ENCODE measurements at places on chromosomes 4 and X.

DNA sequence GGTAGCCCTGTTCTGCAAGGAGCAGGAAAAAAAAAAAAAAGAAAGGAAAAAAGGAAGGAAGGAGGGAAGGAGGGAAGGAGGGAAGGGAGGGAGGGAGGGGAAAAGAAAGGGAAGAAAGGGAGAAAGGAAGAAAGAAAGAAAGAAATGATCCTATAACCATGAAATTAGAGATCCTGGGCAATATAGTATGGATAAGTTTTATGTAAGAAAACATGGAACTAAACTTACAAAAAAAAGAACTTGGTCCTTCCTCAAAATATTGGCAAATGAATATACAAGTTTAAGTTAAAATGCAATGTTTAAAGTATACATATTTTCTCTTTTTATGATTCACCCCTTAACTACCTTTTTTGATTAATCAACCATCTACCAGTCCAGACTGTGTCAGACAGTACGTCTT, 18.9 kb downstream of the BBS7 start:
- DNase-seq: no peak

DNA sequence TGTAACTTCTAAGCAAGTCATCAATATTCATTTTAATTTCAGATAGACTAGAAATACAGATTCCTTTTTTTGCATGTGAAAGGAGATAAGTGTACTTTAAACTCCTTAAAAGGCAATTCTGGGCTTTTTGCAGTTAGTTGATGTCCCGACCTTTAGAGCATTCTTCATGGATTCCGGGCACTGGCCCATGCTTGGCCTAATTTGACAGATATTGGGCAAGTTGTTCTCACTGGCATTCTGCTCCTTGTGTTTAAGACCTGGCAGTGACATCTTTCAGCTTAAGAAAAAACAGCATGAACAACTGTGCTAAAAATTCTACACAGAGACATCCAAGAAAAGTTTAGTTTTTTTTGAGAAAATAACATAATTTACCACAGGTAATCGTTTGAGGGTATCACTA, 1037.2 kb downstream of the PCDH18 start:
- no peak for DNase-seq

- no peak for DNase-seq
Observed at GRCh38 chr4:76208005-76208765, 5.4 kb downstream of the SCARB2 start.

- DNase-seq: no peak
Observed at GRCh38 chrX:139360356-139360755, 170.2 kb upstream of the F9 start.

DNA sequence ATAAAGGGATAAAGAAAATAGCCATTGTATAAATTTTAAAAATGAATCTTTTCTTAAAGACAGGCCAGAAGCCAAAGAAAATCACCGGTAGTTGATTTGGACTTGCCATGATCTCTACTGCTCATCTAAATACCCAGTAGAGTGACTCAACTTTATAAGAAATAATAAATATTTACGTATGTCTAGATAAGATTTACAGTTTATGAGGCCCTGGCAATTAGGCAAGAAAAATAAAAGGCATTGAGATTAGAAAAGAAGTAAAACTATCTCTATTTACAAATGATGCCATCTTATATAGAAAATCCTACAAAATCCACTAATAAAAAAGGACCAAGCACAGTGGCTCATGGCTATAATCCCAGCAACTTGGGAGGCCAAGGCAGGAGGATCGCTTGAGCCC, 765.5 kb upstream of the HTR2C start:
- DNase-seq: no peak

DNA sequence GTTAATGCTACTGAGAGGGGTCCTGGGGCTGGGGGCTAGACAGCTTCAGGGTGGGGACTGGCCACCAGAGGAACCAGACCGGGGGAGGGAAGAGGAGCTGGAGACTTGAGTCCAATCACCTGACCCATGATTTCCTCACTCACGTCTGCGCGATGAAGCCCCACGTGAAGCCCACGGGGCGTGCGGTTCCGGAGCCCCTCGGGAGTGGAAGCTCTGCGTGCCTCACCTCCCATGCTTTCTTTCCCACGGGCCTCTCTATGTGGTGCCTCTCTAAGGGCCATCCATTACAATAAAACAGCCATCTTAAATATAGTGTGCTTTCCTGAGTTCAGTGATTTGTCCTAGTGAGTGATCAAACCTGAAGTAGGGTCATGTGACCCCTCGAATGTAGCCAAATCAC, 119.9 kb downstream of the ENPP6 start:
- DNase-seq: no peak

DNA sequence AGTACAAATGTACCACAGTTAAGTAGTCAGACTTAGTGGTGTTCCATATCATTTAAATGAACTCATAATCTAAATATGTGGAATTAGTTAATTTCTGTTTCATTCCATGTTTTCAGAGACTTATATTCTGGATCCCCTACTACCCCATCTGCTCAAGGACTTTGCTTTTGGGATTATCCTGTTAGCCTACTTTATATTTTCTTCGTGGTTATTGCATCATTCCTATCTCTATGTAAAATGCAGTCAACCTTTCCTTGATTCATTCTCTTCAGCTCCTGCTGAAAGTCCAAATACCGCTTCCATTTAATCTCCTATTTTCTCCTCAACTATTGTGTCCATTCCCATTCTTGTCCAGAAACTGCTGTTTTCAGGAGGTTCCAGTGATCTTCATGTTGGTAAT, 25.1 kb downstream of the SLC30A9 start:
- DNase-seq: no peak

GRCh38 chrX:120504569-120504968, 35.5 kb upstream of the LAMP2 start:
- no peak for DNase-seq

DNA sequence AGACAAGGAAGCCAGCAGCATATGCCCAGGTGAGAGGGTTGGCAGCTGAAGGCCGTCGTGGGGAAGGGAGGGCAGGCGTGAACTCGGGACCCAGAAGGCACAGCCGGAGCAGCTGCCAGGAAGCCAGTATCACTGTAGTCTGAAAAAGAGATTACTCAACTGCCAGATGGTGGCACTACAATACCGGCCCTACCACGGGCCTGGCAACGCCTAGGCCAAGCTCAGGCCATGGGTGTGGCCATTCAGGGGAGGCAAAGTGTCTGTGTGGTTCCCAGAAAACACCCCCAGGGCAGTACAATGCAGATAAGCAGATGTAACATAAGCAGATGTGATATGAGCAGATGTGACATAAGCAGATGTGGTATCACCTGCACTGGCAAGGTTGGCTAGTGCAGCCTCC, 236.0 kb downstream of the AFAP1 start:
- no peak for DNase-seq

GRCh38 chrX:14363728-14364127, 165.6 kb upstream of the GLRA2 start:
- DNase-seq: no peak

GRCh38 chr4:76622717-76623116, 187.7 kb downstream of the SHROOM3 start:
- no peak for DNase-seq

DNA sequence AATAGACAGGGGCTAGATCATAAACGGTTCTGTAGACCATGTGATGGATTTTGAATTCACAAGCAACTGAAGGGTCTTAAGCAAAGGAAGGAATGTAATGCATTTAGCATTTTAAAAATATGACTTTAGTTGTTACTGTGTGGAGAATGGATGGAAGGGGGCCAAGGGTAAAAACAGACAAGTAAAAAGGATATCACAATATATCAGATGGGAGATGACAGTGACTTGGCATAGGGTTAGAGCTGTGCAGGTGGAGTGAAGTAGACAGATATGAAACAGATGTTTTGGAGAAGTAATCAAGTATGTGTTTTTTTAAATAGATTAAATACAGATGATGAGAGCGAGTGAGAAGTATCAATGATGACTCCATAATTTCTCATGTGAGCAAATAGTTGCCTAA, 1116.0 kb upstream of the TENM3 start:
- DNase-seq: no peak

GRCh38 chr4:3287271-3287971, 5.4 kb upstream of the RGS12 start:
- no peak for DNase-seq

DNA sequence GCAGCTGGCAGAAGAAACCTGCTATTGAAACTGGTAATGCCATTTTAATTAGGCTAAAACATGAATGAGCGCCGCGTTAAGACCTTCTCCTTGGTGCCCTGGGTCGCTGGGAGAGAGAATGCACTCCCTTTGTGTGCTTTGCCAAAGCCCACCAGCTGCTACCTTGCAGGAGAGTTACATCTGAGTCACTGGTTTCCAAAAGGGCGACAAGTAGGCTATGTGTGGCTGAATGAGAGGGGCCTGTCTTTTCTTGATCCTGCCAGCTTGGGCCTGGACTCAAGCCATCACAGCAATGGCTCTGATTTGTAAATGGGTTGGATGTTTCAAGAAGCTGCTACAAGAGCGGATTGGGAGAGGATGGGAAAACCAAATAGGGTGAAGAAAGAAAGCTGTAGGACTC, 81.5 kb downstream of the NHS start:
- DNase-seq: no peak

DNA sequence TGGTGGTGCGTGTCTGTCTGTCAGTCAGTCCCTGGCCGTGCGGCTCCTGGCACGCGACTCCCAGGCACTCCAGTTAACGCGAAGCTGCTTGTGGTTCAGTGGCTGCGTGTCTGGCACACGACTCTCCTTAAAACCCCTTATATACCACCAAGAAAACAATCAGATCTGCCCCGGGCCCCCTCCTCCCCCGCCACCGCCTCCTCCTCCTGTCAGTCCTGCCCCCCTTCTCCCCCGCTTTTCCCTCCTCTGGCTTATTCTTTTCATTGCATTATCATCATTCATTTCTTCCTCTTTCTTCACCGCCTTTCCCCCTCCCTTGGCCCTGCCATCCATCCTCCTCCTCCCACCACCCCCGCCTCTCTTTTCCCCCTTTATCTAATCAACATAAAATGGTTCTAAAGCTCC, at the start of gene NEUROG2:
TSS of gene NEUROG2 (minus strand) at position 115 of the 405 bp plus-strand sequence. CDS start 705 bp downstream, outside the sequence.
- no peak for DNase-seq

DNA sequence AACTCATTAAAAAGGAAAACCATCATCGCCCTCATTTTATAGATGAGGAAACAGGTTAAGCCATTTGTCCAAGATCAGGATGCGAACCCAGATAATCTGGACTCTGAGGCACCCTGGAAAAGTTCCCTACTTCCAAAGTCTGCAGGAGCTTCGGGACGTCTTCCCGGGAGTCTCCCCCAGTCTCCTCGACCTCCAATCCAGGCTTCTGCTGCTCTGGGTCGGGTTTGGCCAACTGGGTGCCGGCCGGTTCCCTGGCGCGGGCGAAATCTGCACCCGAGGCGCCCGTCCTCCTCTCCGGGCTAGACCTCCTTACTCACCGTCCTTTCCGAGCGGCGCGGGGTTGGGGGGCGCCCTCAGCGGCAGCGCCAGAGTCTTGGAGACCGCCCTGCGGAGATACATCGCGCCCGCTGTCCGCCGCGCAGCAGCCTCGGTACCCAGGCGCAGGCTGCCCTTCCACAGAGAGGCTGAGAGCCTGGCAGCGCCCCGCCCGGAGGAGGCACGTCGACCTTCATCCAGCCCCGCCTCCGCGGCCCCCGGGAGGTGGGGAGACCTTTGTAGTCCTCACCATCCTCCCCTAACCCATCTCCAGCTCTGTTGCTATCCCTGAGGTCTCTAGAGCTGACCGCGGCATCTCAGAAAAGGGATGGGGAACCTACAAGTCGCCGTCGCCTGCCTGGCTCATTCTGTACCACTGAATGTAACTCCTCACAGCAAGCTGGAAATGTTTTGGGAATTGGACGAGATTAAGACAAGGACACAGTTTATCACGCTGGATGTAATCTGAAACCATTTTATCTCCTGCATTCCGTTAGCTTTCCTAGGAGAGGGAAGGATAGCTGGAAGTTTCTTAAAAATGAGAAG, at the start of gene MGARP:
TSS of gene MGARP (minus strand) at position 466 of the 861 bp plus-strand sequence. CDS start at position 399, 67 bp downstream.
- DNase-seq: no peak

DNA sequence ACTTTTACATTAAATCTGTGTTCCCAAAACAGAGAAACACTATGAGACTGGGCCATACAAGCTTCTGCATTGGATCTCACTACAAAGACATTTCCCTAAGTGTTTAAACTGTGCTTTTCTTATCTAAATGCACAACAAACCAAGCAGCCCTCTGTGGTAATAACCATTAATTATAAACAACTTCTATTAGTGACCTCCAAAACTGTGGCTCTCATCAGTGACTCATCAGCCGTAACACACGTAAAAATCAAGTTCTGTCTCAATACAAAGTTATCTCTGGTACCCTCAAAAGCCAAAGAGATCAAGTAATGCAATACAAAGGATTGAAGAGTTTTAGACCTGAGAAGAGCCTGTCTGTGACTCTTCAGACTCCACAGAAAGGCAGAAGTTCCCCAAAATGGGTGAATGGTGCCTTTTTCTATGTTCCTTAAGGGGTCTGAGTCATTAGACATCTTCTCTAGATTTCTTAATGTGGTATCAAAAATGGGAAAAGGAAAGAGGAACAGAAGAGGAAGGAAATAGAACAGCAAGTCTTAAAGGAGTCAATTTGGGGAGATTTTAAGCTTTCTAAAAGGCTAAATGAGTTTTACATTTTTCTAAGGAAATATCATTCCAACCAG, 189.8 kb upstream of the PPP1R2C start:
- no peak for DNase-seq

DNA sequence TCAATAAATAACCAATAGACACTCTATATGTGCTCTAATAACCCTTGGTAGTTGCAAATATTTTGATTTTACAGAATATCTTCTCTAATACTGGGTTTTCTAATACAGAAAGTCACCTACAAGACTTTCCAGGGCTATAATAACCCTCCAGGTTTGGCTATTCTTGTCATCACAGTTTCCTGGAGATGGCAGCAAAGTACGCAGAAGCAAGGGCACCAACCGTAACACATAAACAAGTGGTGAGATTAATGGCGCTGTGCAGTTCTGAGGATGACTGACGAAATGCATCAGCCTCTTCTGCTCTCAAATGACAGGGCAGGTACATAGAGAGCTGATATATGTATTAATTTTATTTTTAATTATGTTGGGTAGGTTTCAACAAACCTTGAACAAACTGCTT, 122.4 kb downstream of the C4orf33 start:
- no peak for DNase-seq

- no peak for DNase-seq
Observed at GRCh38 chrX:107654566-107654871, 26.2 kb downstream of the PRPS1 start.

- DNase-seq: no peak
Observed at GRCh38 chr4:82780170-82780751, 18.3 kb downstream of the SCD5 start.

DNA sequence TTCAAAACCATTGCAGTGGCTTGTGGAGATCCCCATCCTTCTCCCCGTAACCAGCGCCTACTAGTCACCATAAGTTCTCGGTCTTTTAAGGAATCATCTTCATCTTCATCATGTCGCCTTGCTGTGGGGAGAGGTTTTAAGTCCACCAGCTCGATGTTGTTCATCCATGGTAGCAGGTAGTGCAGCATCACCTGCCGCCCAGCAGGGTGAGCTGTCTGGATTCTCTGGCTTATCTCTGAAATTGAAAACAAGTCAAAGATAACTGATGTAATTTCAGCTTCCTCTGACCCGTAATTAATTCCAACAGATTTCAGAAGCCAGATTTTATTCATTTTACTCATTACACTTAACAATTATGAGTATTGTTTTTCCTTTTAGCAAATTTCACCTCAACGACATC, 67.4 kb downstream of the ZAR1 start:
- DNase-seq: no peak

- DNase-seq: no peak
Observed at GRCh38 chr4:86961605-86962295, 26.9 kb downstream of the AFF1 start.

- no peak for DNase-seq
Observed at GRCh38 chr4:73448448-73449203, 12.6 kb downstream of the AFP start.

- DNase-seq: no peak
Observed at GRCh38 chr4:20916106-20916505, 215.8 kb downstream of the PACRGL start.

Measured in stimulated activated CD8-positive, alpha-beta memory T cell treated with anti-CD3 and anti-CD28 coated beads, Interleukin-4, amount 100 ng/mL, for 1 hour (primary cell).